ENCODE measurements at places on chromosomes 11 and 22.

- no peak for DNase-seq
Observed at GRCh38 chr11:86246293-86246675, 1.7 kb downstream of the EED start.

GRCh38 chr11:126310200-126310991 is 6.5 kb downstream of the DCPS start:
- peak; percentile 55 for DNase-seq

- DNase-seq, result no peak
Observed at GRCh38 chr22:24175160-24175808, 6.0 kb upstream of the SUSD2 start.

DNA sequence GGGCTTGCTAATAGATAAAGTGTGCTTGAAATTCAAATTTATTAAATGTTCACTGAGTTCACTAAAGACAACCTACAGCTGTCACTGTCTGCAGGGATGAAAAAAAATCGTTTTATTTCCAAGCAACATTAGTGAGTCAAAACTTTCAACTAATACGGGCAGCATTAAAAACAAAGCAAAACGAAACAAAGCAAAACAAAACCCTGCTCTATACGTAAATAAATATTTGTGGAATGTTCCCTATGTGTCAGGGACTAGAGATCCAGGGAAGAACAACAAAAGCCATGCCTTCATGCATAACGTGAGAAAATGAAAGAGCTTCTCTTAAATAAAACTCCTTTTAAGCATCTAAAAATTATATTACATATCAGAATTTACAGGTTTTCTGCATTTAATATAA is 553 bp downstream of the NAALAD2 start:
- no peak for DNase-seq

DNA sequence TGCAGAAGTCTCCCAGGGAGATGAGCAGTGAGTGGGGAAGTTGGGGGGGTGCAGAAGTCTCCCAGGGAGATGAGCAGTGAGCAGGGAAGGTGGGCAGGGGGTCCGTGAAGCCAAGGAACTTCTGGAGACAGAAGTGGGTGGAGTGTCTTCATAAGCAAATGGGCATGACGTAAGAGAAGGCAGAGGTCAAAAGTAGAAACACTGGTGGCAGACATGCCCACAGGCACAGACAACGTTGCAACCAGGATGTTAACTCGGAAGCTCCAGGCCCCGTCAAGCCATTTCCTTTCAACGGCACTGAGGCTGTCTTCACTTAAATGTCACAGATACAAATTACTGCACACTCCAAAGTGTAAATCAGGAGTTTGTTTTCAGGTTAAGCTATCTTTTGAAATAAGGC is 186.1 kb downstream of the SHANK2 start:
- DNase-seq, result no peak

DNA sequence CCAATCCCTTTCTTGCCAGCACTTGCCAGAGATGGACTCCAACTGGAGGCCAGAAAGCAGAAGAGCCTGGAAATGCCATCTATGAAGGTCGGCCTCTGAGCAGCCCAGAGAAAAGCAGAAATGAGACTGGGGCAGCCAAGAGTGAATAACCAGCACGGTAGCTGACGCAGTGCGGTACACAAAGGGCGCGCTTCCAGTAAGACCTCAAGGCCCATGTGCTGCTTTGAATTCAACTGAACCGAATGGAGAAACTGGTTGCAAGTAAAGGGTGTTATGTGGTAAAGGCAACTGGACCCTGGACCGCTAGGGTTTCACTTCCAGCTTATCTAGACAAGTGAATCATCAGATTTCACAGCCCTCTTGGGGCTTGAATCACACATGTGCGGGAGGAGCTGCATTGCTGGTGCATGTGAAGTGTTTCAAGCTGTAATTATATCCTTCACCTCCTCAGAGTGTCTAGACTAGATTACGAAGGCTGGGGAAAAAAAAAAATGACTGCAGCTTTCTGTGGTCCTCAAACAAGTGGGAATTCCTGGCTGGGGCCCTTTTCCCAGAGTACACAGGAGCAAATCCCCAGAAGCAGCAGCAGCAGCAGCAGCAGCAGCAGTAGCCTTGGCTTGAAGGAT is 128.9 kb downstream of the CCDC34 start:
- no peak for DNase-seq

GRCh38 chr11:4658629-4659445 is 15.1 kb downstream of the OR51E1 start:
- no peak for DNase-seq

Data from NCI-H1048 (cell line).